ENCODE measurements at places on chromosomes 4 and X.

- no peak for DNase-seq
Observed at GRCh38 chr4:124065936-124066335, 646.6 kb downstream of the ANKRD50 start.

GRCh38 chr4:88320780-88321373 is 36.5 kb upstream of the PPM1K start:
- no peak for DNase-seq

- no peak for DNase-seq
Observed at GRCh38 chr4:8599657-8600056, 7.1 kb downstream of the CPZ start.

DNA sequence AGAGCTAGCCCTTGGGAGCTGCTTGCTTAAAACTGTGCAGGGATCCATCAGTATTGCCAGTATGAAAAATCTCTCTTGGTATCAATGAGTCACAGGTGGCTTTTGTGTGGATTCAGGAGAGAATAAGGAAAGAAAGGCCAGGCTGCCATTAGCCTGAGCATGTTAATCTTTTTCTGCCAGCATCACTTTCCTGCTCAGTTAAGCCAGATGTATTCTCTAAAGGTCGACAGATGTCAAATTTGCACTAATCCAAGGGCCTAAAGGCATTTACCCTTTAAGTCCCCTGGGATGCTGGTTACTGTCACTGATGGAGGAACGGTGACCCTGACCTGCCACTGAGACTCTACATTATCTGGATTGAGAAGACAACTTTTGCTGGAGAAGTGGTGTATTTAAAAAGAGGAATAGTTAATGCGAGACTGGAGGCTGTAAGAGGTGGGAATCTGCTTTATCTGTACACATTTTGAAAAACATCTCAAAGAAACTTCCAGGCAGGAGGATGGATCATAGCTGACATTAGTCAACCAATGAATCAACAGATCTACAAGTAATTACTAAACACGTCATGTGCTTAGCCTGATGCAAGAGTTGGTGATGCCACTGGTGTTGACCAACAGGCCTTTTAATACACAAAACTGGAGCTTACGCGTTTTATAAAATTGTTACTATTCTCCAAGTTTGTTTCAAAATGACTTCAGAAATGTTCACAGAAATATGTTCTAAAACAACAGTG is 241.4 kb upstream of the ANXA3 start:
- no peak for DNase-seq

DNA sequence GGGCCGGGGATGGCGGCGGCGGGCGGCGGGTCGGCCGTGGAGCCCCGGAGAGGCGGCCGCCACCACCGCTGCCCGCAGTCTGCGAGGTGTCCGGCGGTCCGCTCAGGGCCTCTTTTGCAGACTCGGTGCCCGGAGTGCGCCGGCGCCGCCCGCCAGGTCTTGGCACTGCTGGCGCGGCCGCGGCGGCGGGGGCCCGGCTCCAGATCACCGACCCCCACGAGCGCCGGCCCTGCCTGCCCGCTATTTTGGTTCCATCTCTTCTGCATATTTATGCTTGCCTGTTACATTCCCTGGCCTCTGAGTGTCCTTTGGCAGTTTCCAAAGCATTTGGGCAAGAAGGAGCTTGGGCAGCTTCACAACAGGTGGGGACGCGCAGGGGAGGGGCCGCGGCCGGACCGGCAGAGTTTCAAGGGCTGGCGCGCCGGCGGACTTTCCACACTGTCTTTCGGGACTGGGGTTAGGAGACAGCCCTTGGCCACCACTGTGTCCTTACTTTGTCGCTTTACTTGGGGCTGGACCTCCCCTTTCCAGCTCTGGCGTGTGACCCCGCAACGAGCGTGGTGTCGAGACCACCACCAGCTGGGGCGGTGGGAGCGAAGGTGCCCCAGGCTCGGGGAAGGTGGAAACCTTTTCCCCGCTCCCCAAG is 668 bp upstream of the TAPT1 start:
- no peak for DNase-seq

DNA sequence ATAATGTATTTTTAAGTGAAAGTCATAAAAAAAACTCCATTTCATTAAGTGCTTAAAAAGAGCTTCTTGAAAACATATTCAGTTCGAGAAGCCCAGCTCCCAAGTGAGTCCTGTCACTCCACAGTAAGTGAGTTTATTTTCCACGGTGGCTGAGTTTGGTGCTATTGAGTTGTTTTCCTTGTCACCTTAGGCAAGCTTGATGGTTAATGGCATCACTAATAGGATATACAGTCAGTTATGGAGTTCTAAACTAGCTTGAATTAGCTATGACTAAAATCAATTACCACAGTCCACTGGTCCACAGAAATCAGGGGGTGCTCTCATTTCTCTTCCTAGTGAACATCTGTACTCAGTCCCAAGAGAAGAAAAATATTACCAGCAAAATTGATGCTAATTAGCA is 1526.2 kb upstream of the IGFBP7 start:
- DNase-seq: no peak

GRCh38 chr4:15245006-15245530 is 182.8 kb upstream of the C1QTNF7 start:
- DNase-seq: no peak
